ENCODE measurements at places on chromosomes 13 and 19.

- DNase-seq: peak; percentile 9
These were observed 231.9 kb downstream of the COG6 start for GRCh38 chr13:39887387-39887786.

- DNase-seq: no peak
These were observed 16.3 kb upstream of the TEX29 start for GRCh38 chr13:111304041-111304544.

DNA sequence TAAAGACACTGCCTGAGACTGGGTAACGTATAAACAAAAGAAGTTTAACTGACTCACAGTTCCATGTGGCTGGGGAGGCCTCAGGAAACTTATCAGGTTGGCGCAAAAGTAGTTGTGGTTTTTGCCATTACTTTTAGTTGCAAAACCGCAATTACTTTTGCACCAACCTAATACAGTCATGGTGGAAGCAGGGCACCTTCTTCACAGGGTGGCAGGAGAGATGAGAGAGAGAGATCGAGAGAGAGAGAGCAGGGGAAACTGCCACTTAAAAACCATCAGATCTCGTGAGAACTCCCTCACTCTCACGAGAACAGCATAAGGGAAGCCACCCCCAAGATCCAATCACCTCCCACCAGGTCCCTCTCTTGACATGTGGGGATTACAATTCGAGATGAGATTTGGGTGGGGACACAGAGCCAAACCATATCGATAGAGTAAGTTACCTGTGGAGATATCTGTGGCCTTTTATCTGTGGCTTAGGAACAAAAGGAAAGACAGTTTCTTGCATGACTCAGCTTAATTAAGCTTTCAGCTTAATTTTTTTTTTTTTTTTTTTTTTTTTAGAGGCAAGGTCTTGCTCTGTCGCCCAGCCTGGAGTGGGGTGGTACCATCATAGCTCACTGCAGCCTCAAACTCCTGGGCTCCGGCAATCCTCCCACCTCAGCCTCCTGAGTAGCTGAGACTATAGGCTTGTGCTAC, 7.6 kb upstream of the CABP5 start:
- no peak for DNase-seq

GRCh38 chr19:30204721-30205120, 167.5 kb upstream of the ZNF536 start:
- DNase-seq: no peak

DNA sequence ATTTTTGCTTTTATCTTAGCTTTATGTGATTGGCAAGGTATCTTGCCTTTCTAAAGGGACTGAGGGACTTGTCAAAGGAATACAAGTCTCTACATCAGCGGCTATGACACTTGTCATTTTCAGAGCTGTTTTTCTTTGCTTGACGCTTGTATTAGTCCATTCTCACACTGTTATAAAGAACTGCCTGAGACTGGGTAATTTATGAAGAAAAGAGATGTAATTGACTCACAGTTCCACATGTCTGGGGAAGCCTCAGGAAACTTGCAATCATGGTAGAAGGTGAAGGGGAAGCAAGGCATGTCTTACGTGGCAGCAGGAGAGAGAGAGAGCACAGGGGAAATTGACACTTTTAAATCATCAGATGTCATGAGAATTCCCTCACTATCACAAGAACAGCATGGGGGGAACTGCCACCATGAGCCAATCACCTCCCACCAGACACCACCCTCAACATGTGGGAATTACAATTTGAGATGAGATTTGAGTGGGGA, 128.2 kb downstream of the GPC5 start:
- no peak for DNase-seq

- no peak for DNase-seq
These were observed 74.0 kb upstream of the KCTD15 start for GRCh38 chr19:33722456-33723239.

- DNase-seq: no peak
These were observed 66.9 kb downstream of the CYSLTR2 start for GRCh38 chr13:48720621-48721020.

- DNase-seq: no peak
These were observed 10.6 kb downstream of the NOP53 start for GRCh38 chr19:47755762-47756626.

- no peak for DNase-seq
These were observed 2.7 kb downstream of the PIAS4 start for GRCh38 chr19:4009990-4010807.

DNA sequence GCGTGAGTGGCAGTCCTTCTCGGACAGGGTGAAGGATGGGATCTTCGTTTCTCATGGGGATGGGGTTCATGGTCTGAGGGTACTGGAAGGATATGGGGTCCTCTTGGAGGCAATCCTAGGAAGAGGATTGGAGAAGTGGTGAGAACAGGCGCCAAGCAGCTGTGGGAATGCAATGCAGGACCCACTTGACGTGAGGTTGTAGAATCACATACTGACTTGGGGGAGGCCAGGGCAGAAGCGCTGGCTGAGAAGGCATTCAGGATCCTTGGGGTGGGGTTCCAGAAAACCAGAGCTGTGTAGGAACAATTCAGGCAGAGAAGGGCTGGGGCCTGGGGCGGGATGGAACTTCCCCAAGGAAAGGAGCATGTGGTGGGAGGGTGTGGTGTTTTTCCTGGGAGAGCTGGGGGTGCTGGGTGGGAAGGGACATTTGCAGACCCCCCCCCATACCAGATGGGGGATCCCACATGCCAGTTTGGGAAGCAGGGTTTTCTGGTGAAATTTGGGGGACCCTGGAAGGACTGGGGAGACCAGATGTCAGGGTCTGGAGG, 852 bp downstream of the KLK1 start:
- no peak for DNase-seq

DNA sequence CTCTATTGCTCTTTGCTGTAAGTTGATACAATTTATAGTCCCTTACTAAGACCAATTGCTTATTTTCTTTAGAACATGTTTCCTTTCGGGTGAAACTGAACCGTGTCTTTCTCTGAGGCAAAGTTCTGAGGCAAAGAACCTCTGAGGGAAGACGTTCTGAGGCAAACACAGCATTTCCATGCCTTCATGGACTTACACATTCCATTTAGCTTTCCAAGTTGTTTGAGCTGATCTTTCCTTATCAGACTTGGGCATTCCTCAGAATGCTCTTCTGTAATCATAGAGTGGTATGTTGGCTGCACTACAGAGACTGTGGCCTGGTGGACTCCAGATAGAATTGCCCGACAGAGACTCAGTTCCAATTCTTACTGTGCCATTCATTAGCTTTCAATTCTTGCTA, 579.1 kb downstream of the KCTD12 start:
- peak; percentile 12 for DNase-seq

- no peak for DNase-seq
These were observed 4.2 kb upstream of the IZUMO2 start for GRCh38 chr19:50167314-50167721.

GRCh38 chr13:109810761-109811510, 24.6 kb upstream of the IRS2 start:
- peak; percentile 11 for DNase-seq

DNA sequence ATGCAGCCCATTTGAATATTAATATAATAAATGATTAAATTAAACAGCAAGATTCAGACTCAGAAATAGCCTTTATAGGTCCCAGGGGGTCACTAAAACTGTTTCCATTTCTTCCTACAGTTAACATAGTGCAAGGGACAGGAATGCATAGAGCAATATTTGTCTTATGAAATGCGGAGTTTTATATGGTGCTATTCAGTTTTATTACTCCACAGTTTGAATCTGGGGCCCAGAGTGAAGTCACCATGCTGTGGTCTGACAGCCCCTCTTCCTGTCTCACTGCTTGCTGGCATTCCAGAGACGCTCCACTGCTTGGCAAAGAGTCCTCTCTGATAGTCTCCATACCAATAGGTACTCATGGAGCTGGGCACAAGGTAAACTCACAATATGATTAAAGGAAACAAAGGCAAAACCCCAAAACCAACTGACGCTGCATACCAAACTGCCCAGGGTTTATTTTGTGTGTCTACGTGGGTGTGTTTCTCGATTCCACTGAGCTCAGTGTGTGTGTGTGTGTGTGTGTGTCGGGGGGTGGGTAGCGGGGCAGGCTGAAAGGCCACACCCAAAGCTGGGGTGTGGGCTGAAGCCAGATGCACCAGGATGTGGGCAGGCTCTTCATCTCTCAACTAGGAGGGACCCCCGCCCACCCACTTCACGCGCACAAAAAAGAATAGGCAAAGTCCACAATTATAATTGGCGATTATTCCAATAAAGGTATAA, 277.9 kb downstream of the TSHZ3 start:
- peak; percentile 28 for DNase-seq

DNA sequence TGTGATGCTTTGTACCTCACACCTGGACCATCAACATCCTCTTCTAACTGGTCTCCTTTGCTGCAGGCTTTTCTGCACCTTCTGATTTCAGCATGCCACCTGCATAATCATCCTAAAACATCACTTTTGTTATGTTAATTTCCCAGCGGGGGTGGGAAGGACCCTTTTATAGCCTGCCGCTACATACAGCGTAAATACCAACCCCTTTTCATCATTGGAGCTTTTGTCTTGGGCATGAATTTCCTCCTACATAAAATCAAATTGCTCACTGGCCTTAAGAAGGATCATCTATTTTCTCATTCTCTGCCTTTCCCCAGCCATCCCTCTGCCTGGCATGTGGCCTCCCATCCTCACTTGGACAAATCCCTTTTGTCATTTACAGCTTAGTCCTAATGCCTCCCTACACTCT, 124.7 kb downstream of the RBM26 start:
- no peak for DNase-seq

GRCh38 chr19:1618157-1619093, 13.2 kb upstream of the UQCR11 start:
- no peak for DNase-seq

GRCh38 chr19:23440791-23441190, 45.5 kb upstream of the ZNF91 start:
- no peak for DNase-seq

- DNase-seq: peak; percentile 20
These were observed 597.9 kb upstream of the PCDH9 start for GRCh38 chr13:67827992-67828391.

DNA sequence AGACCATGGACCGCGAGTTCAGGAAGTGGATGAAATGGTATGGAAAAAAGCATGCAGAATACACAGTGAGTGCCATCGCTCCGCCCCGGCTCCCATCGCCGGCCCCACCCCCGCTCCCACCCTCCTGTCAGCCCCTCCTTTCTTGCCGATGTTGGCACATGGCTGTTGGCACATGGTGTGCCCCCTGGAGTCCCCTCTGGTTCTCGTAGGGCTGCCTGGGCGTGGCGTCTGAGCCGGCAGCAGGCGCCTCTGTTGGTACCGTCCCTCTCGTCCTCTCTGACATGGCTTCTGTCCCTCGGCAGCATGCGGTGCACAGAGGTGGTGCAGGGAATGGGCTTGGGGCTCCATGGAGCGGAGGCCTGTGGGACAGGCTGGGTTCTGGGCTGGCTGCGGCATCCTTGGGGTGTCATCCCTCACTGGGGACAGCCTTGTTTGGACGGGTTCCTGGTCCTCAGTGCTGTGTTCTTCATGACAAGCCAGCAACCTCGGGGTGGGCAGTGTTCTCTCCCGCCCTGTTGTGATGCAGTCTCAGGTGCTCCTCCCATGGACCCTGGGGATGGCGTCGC, 30.9 kb downstream of the DOT1L start:
- DNase-seq: no peak

- DNase-seq: no peak
These were observed 441 bp downstream of the LILRA4 start for GRCh38 chr19:54338521-54338920.

GRCh38 chr13:39781381-39781780, 125.9 kb downstream of the COG6 start:
- no peak for DNase-seq

GRCh38 chr13:21883713-21884112, 212.8 kb downstream of the FGF9 start:
- no peak for DNase-seq

DNA sequence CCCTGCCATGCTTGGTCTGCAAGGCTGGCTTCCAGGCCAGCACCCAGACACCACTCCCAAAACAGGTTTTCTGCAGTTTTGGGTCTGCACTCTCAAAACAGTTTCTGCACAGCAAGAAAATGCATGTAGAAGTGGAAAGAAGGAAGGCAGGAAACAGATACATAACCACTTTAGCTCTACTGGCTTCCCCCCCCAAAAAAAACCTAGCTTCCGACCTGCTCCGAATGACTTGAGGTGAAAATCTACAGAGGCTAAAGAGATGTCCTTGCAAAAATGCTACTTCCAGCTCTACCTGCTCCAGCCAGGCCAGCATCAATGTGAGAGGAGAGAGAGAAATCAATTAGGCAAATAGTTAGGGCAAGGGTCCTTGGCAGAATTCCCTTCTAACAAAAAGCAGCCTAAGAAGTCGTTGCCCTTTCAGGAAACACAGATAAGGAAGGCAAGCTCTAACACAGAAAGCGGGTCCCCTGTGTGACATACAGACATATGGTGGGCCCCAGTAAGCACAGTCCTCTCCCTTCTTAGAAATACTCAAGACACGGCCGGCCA, 3.4 kb downstream of the C19orf12 start:
- no peak for DNase-seq

GRCh38 chr19:7340959-7341837, 7.5 kb upstream of the ARHGEF18 start:
- peak; percentile 69 for DNase-seq

DNA sequence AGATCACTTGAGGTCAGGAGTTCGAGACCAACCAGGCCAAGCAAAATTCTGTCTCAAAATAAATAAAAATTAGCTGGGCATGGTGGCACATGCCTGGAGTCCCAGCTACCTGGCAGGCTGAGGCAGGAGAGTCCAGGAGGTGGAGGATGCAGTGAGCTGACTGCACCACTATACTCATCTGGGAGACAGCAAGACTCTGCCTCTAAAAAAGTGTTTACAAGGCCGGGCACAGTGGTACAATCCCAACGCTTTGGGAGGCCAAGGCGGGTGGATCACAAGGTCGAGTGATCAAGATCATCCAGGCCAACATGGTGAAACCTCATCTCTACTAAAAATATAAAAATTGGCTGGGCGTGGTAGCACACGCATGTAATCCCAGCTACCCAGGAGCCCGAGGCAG, 4.2 kb upstream of the DAPK3 start:
- DNase-seq: no peak

DNA sequence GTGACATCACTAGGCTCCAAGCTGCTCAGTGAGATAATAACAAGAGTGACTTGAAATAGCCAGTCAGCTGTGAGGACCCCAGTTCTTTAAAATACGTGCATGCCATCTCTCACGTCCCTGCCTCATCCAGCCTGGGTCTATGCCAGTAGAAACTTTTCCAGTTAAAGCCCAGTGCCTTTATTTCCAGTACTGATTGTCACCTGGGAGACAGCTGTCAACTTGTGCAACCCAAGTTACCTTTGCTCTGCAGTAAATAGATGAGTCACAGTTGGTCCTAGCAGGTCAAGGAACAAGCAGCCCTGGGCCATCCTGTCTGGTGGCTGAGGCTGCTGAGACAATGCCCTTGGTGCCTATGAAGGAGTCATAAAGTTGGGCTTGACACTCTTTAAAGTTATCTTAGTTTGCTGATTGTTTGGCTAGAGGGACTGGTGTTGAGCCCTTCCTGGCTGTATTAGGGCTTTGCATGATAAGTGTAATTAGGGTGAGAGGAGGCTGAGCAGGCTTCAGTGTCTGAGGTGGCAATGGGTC, 228.7 kb downstream of the LACC1 start:
- DNase-seq: no peak

GRCh38 chr19:53549340-53549739, 11.4 kb downstream of the ZNF331 start:
- DNase-seq: peak; percentile 23

Measured in fibroblast of skin of abdomen (primary cell).